ENCODE measurements at places on chromosomes 3 and 15.
A peak's percentile ranks its signal among the peaks of the same experiment; 100 is the strongest.

DNA sequence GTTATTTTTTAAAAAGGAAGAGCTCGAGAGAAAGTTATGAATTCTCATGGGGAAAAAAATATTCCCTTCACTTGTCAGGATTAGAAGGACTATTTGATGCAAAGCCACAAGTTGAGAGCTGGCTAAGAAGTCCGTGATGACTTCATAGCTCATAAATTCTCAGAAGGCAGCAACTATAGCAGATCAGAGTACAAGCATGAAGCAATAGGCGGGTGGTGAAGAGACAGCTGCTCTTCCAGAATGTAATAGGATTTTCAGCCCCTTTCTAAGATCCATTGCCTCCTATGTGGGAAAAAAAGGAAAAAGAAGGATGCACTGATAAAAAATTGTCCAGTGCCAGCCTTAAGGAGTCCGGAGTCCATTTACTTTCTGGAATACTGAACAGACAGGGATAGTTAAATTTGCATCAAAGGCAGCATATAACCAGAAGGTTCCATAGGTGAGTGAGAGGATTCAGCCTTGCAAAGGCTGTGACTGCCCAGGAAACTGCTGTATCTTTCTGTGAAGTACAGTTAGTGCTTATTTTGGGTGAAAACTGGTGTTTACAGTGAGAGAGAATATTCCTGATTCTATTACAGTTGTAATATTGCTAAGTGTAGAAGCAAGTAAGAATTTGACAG, 929.5 kb upstream of the ALCAM start:
- peak; percentile 78 for DNase-seq

DNA sequence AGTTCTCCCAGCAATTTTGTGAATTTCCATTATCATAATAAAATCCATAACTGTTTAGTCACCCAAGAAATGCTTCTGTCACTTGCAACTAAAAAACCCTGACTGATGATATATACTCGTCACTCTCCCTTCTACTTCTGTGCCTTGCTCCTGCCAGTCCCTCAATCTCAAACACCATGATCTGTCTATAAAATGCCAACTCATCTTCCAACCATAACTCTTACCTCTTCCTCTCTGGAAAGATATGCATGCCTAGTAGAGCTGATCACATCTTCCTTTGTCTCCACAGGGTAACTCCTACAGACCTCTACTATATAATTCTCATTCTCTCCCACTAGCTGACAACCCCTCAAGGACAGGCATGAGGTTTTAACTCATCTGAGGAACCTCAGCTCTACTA, 5.2 kb upstream of the VEPH1 start:
- DNase-seq, result no peak

- no peak for DNase-seq
These were observed 36.8 kb downstream of the VGLL4 start for GRCh38 chr3:11606865-11607440.

- no peak for DNase-seq
These were observed 21.8 kb upstream of the KLF13 start for GRCh38 chr15:31304751-31305365.

GRCh38 chr3:73419179-73419803, 205.4 kb downstream of the PDZRN3 start:
- no peak for DNase-seq
